ENCODE measurements at places on chromosomes 1 and 21.
A peak's percentile ranks its signal among the peaks of the same experiment; 100 is the strongest.

- DNase-seq = no peak
Measured at GRCh38 chr1:52920791-52921291, 699 bp downstream of the ECHDC2 start.

- no peak for DNase-seq
Measured at GRCh38 chr1:41440321-41441085, 44.0 kb downstream of the EDN2 start.

GRCh38 chr1:178374016-178374415 is 122.7 kb downstream of the CLEC20A start:
- no peak for DNase-seq

DNA sequence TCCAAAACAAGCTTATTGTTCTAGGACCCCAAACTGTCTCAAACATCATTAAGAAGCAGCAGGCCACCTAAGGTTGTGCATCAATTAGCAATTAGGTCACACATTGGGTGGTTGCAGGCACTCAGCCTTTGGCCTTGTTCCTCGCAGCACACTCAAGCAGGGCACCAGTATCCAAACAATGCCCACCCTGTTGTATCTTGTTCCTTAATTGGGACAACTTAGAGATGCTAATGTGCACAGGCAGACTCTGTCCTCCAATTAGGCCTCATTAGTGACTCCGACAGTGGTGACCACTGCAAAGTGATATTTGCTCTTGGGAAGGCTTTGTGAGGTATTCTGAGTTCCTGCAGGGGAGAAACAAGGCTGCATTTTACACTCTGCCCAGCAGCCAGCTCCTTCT is 515.1 kb upstream of the PTBP2 start:
- DNase-seq = no peak

GRCh38 chr1:116474921-116475849 is 95.6 kb downstream of the CD58 start:
- DNase-seq = no peak

DNA sequence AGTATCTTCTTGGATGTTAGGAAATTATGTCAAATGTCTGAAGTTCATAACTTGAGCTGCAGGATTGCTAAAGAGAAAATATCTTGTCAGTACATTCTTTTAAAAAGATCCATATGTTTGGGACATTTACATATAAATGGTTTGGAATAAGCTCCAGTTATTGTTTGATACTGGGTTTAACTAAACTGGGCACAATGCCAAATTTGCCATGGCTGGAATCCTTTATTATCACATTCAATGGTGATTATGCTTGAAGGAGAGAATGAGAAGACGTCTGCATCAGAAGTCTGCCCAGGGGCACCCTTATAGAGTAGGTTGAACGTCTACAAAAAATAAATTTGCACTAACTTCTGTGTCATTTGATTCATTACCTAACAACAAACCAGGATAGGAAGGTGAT is 652.5 kb downstream of the AMY1C start:
- no peak for DNase-seq

- no peak for DNase-seq
Measured at GRCh38 chr1:187001198-187001889, 172.6 kb downstream of the PLA2G4A start.

DNA sequence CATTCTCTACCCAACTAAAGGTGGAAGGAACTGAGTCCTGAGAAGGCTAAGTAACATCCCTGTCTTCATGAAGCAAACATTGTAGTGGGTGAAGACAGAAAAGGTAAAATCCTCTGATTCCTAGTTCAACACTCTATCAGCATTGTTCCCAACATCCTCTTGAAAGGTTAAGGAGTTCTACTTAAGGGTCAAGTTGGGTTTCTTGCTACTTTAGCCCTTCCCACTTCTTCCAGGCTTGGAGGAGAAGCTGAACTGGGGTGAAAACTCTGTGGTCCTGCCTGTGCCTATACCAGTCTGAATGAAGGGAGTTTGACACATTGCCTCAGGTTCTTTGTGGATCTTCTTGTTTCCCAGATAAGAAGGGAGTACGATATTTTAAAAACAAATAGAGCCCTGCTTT is 54.1 kb downstream of the ATP2B4 start:
- DNase-seq = no peak

- DNase-seq = no peak
Measured at GRCh38 chr1:94654459-94654858, 112.9 kb upstream of the F3 start.

- DNase-seq = no peak
Measured at GRCh38 chr1:183814121-183814681, 9.3 kb downstream of the RGL1 start.

- no peak for DNase-seq
Measured at GRCh38 chr1:97088391-97088790, 366.8 kb downstream of the PTBP2 start.

- DNase-seq = no peak
Measured at GRCh38 chr1:211912038-211912437, 81.5 kb upstream of the LPGAT1 start.

- no peak for DNase-seq
Measured at GRCh38 chr21:44558695-44559094, at the start of gene KRTAP10-3. Gene KRTAP10-3, minus strand, starts transcription at chr21:44558795. Its CDS starts 80 bp downstream, at chr21:44558715.

- DNase-seq = no peak
Measured at GRCh38 chr1:19756480-19756879, 43.2 kb downstream of the TMCO4 start.

- DNase-seq = no peak
Measured at GRCh38 chr21:29329406-29329805, 30.7 kb downstream of the BACH1 start.

DNA sequence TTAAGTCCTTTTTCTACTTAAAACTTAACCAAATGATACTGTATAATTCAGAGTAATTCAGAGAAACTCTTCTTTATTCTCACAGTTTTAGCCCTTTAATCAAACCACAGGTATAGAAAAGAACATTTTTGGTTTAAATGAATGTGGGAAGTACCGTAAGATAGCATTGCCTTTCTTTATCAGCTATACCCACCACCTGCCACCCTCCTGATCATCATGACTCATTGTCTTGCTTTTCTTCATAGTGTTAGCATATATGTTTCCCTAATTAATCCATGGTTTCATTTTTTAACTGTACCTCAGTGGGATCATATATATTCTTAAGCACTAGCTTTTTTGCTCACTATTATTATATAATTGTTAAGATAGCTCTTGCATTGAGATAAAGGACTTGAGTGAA is 27.5 kb upstream of the ANGPTL1 start:
- DNase-seq = no peak

DNA sequence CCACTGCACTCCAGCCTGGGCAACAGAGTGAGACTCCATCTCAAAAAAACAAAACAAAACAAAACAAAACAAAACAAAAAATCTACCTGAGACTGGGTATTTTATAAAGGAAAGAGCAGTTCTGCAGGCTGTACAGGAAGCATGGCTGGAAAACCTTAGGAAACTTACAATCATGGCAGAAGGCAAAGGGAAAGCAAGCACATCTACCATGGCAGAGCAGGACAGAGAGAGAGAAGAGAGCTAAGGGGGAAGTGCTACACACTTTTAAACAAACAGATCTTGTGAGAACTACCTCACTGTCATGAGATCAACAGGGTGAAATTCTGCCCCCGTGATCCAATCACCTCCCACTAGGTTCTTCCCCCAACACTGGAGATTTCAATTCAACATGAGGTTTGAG is 198.3 kb upstream of the SAMSN1 start:
- DNase-seq = no peak

GRCh38 chr1:158045639-158046038 is 52.2 kb downstream of the KIRREL1 start:
- DNase-seq = no peak

- peak; percentile 67 for DNase-seq
Measured at GRCh38 chr1:156445789-156446263, 54.7 kb downstream of the MEF2D start.

DNA sequence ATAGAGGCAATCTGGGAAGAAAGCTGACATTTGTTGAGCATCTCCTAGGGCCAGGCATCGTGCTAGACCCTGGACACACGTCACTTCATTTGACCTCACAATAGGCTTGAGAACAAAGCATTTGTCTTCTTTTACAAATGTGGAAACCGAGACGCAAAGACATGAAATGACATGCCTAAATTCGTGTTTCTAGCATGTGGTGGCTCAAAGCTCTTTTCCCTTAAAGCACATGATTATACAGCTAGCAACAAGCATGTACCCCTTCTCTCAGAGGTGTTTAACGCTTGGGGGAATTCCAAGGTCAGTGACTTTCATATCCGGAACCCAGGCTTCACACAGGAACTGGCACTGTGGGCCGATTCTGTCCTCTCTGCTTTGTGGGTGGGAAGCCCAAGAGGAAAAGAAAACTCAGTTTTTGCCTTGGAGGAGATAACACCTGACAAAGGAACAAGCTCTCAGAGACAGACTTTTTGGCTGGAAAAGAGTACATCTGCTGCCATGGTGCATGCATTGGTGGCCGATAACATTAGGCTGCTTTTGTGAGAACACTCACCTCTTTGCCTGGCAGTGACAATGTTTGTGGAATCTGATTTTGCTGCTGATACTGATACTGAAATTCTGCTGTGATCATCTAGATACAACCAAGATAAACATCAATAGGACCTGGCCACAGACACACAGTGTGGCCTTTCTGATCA is 15.4 kb upstream of the CD2 start:
- peak; percentile 26 for DNase-seq

DNA sequence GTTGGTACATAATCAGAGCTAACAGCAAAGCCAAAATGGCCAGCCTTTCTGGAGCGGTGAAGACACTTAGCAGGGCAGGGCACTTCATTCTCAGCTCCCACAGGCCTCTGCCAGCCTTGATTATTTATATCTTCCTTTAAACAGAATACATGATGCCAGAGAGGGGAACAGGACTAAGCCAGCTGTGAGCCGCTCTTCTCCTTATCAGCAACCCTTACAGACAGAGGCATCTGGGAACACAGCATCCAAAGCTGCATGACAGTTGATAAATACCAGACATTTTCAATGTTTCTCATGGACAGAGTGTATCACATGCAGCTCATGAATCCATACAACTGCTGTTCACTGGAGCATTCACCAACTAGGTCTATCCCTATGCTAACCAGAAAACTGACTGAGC is 29.1 kb downstream of the DNAJC11 start:
- DNase-seq = no peak

DNA sequence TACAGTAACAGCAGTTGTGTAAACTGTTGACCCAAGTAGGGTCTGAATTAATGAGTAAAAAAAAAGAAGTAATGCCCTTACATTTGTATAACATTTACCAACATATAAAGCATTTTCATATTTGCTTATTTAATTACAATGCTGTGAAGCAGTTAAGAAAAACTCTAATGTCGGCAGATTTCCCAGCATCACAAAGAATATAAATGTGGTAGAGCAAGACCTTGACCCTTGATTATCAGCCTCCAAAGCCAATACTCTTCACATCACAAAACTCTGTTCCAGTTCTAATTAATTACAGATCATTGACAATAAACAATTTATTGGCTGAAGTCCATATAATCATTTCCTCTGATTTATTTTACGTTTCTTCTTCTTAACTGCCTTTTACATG is 130.2 kb downstream of the DUSP10 start:
- no peak for DNase-seq

- DNase-seq = no peak
Measured at GRCh38 chr1:22418933-22419382, 32.7 kb upstream of the ZBTB40 start.

- DNase-seq = no peak
Measured at GRCh38 chr1:237211031-237211430, 169.0 kb downstream of the RYR2 start.

GRCh38 chr1:45001011-45001481 is 10.1 kb downstream of the HECTD3 start:
- DNase-seq = no peak

DNA sequence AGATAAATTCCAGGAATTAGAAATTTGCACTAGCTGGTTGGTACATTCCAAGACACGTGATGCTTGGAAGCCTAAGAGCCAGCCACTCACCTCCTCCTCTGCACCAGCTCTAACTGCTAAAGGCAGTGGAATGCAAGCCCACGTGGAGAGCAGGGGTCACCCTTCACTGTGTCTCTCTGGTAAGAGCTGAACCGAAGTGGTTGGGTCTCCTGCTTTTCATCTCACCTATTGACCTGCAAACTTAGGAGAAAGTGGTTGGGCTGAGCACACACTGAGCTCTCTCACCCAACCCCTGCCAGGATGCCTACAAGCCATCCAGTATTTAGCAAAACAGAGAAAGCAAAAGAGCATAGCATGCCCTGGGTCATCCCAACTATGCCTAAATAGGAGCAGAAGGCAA is 19.3 kb downstream of the HAO2 start:
- DNase-seq = no peak

DNA sequence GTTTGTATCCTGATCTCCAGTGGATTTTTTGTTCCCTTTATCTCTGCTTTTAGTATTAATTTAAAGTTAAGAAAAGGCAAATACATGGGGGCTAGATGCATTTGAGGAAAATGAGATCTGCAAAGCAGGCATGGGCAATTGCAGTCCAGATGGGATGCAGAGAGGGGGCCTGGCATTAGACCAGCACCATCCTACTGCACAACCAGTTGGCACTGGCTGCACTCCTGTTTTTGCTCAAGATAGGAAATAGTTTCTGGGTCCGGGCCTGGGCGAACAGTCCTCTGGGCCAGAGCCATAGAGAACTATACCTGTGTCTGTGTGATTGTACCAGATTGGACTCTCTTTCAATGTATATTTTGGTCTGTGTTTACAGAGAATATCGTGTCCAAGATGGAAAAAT is 34.0 kb upstream of the LEPR start:
- no peak for DNase-seq

DNA sequence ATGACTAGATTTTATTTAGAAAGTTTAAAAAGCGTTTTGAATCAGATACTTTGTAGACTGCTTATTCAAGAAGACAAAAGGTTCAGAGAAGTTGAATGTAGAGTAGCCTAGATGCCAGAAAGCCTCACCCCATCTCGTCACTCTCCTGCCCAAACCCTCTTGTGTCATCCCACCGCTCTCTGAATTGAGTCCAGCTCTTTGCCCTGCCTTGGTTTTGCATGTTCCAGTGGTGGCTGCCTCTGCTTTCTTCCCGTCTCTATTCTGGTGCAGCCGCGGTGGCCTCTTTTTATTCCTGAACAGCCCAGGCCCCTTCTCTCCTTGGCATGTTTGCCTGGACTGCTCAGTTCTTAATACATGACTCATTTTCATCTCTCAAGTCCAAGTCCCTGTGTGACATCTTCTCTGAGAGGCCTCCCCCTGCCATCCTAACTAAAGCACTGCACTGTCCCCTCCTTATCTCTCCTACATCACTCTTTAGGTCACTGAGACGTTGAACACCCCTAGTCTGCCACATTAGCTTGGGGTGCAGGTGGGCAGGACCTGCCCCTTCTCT is 22.9 kb downstream of the PRDM2 start:
- no peak for DNase-seq

Measured in activated CD8-positive, alpha-beta memory T cell treated with anti-CD3 and anti-CD28 coated beads for 1 hour (primary cell).